ENCODE measurements at places on chromosomes 6 and 20.
A peak's percentile ranks its signal among the peaks of the same experiment; 100 is the strongest.

GRCh38 chr6:31354158-31354863 is 2.7 kb downstream of the HLA-B start:
- no peak for DNase-seq

DNA sequence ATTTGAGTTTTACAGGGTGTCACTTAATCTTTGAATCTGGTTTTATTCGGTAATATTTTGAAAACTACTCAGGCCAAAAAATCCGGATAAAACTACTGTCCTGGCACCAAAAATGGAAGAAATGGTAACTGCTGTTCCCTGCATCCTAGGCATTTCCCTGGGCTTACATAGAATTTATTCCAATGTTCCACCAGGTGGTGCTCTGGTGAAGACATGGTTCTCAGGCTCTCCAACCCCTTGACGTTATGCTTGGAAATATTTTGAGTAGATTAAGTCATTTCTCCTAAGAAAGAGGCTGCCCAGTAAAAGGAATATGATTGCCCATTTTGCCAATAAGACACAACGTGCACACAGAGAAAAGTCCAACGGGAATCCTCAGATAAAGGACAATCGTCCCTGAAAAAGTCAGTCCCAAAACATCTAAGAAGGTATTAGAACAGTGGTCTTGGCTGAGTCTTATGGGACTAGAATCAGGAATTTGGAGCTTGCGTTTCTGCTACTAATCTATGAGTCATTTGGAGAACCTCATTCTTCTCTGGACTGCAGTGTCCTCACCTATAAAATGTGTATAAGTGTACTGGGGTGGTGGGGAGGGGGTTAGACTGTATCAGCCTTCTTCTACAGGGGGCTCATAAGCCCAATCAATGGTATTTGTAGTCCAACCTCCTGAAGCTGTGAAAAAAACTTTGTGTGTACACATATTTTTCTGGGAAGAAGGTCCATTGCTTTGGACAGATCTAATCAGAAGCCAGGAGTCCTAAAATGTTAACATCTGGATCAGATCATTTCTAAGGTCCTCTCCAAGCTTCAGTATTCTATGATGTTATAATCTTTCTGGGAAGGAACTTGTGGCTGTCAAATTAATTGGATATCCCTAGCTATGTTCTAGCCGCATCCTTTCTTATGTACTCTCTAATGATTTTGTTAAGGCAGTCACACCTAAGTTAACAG is 131.0 kb upstream of the BMP2 start:
- DNase-seq: peak; percentile 57

DNA sequence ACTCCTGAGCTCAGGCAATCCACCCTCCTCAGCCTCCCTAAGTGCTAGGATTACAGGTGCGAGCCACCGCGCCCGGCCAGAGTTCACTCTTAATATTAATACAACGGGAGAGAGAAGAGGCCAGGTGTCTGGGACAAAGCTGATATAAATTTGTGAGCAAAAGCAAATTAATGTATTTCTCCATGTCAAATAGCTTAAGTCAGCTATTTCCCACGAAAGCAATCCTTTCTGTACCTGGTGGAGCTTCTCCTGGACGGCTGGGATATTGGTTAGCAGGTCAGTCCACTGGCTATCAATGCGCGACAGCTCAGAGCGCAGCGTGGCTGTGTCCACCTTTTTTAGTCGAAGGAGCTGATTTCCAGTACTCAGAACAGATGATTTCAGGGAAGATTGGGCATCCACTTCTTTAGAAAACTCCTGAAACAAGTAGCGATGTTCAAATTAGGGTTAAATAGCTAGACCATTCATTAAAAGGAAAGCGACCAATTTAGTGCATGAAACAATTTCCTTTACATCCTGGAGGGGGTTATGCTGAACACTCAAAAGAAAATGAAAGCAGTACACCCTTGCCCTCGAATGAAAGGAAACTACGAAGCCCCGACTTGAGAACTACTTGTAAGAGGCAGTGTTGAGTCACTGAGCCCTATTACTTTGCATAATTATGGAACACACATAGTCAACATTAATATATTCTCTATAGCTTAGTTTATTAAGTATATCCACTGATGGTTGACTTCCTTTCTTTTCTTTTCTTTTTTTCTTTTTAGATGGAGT is 403.4 kb downstream of the SYNE1 start:
- no peak for DNase-seq

- DNase-seq: no peak
Observed at GRCh38 chr6:139931747-139932146, 557.3 kb upstream of the CITED2 start.

DNA sequence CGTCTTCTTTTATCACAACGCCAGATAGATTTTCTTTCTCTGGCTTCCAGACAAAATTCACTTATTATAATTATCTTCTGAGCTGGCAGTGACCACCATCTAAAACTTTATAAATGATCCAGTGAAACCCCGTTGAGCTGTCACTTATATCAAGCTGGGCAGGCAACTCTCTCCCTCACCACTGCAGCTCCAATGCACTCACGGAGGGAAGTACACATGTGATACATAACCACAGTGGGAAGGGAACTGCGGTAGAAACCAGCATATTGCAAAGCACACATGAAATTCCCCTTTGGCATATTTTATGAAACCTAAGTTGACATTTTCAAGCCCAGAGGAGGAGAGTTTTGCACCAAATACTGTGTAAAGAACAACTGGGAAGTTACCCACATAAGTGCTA is 536.9 kb downstream of the HACE1 start:
- DNase-seq: no peak

DNA sequence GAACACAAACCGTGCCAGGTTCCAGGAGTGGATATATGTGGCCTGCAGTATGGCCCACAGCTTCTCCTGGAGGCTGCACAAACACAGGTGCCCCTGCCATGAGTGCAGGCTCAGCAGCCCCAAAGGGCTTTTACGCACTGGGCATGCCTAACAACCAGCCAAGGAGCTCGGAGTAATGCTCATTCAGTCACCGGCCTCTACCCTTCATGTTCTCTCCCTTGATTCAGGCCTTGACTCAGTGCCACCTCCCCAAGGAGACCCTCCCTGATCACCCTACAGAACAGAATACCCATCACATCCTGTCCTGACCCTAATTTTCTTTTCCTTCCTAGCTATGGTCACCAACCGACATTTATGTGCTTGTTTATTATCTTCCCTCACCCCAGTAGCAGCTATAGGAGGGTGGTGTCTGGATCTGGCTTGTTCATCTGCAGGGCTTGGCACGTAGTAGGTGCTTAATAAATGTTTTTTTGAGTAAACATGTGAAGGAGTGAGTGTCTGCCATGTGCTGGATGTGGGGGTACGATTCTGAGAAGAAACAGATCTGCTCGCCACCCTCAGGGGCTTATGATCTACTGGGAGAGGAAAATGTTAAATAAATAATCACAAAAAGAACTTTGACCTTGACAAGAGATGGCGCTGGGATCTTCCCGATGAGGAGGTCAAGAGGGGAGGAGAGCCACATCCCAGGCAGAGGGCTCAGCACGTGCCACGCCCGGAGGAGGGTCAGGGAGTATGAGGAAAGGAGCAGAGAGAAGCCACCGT is 9.2 kb downstream of the PXMP4 start:
- DNase-seq: no peak

All from kidney glomerular epithelial cell (primary cell).